RCC 7860 (cell line): ENCODE measurements at places on chromosomes 3 and 15.

- no peak for DNase-seq
Measured at GRCh38 chr15:53837263-53837662, 77.8 kb upstream of the WDR72 start.

DNA sequence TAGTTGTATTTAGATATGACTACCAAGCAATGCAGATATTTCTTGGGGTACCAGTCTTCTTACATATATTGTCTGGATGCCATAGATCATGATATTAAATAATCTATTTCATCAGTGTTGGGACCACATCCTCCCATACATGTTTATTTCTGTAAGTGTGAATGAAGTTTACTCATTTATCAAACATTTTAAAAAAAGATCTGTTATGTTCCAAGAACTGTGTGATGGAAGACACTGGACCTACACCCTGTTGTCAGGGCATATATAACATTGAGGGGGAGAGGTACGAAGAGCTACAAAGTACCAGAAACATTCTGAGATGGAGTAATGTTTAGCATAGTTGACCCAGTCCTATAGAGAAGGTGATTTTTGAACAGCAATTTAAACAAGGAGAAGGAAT, 26.6 kb downstream of the MBNL1 start:
- no peak for DNase-seq

DNA sequence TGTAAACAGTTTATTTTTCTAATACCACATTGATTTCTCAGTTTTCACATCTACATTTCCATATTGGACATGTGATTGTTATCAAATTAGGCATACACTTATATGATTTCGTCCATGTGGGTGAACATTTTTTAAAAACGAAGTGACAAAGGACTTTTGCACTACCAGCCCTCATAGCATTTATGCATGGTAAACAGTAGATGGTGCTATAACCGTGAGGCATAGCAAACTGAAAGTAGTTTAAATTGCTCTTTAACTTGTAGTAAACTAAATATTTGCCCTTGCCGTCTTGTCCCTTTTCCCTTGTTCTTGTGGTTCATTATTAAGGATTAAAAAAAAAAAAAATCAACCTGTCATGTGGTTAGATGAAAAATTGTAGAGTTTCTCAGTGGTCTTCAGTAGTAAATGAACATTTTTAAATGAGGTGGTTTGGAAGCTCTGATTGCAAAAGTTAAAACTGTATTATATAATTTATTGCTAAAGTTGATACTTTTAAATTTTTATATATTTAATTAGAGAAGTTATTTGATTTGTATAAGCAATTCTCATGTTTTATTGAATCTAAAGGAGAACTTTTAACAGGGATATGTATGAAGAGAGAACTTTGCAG, 24.0 kb downstream of the STX19 start:
- DNase-seq, result peak; percentile 42

GRCh38 chr3:24415824-24416223, 78.8 kb downstream of the THRB start:
- no peak for DNase-seq

DNA sequence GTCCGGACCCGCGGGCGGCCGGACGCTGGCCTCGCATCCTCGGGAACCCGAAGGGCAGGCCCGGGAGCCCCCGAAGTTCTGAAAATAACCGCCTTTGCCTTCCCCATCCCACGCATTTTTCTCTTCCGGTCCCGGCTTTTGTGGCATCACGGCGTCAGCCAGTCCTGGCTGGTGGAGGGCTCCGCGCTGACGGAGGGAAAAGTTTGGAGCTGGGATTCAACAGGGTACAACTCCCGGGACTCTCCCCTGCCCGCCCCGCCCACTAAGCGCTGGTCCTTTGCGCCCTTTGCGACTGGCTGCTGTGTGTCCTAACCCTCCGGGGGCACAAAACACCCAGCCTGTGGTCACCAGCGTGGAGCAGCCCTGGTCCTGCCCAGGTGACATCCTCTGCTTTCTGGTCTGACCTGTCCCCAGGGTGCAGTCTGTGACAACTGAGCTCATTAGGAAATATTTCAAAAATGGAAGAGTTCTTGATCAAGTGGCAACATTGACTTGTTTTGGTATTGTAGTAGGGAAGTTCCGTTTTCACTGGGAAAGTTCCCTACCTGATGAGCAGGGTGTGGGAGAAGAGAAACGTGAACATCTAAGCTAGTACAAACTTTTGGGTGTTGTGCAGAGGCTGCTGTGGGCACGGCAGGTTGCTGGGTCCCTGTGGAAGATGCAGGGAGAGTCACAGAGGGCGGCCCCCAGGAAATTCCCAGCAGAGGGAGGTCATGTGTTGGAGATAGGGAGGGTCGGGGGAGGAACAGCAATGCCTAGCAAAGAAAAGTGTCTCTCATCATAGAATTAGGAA, 775 bp downstream of the ARNT2 start:
- no peak for DNase-seq

DNA sequence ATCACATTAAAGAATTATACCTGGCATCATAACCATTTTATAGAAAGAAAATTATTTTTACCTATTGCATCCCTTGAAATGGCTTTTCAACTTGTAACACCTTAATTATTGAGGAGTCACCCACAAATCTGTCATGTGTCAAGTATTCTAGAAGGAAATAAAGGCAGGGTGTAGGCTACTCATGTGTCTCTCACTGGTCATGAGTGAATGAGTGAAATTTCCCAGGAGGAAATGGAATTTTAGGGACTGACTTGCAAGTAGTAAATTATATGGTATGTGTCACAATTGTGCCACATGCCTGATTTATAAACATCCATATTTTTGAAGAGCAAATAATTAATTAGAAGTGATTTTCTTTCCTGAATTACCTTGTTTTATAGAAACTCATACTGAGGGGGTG, 310.5 kb upstream of the ADAMTS9 start:
- no peak for DNase-seq

GRCh38 chr3:30858894-30859389, 35.5 kb downstream of the GADL1 start:
- DNase-seq, result no peak

GRCh38 chr3:121431726-121432517, 113.9 kb downstream of the POLQ start:
- peak; percentile 60 for DNase-seq
